ENCODE measurements at places on chromosomes 16 and 17.

GRCh38 chr16:53865494-53865863 lies 161.5 kb downstream of the FTO start:
- DNase-seq = no peak

DNA sequence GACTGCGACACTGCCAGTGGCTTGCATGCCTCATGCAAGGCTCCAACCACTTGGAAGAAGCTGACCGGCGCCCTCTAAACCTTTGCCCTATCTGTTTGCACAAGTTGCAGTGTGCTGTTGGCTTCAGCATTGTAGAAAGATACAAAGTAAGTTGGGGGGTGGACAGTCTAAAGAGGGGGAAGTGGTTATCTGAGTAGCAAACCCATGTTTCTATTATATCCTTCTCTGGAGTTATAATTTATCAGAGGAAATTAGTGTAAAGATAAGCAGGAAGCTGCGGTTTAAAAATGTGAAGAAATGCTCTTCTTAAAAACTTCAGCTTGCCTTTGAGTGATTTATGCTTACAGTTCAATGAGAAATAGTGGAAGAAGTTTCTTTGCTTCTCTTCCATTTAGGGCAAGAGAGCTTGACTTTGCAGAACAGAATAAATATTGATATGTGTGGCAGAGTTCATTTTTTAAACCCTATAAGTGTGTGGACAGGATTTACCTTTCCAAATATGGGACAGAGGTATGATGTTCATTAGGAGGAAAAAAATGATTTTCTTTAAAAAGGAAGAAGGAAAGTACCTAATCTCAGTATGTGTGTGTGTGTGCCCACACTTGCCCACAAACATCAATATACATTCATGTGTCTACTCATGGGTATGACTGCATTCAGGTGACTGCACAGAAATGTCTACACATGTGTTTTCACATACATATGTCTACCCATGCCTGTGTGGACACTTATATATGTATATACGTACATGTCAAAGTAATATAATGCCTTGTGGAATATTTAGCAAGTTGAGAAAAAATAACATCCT lies 8.1 kb downstream of the AMZ2 start:
- DNase-seq = no peak

GRCh38 chr16:12538667-12539091 lies 265.0 kb downstream of the CPPED1 start:
- no peak for DNase-seq

DNA sequence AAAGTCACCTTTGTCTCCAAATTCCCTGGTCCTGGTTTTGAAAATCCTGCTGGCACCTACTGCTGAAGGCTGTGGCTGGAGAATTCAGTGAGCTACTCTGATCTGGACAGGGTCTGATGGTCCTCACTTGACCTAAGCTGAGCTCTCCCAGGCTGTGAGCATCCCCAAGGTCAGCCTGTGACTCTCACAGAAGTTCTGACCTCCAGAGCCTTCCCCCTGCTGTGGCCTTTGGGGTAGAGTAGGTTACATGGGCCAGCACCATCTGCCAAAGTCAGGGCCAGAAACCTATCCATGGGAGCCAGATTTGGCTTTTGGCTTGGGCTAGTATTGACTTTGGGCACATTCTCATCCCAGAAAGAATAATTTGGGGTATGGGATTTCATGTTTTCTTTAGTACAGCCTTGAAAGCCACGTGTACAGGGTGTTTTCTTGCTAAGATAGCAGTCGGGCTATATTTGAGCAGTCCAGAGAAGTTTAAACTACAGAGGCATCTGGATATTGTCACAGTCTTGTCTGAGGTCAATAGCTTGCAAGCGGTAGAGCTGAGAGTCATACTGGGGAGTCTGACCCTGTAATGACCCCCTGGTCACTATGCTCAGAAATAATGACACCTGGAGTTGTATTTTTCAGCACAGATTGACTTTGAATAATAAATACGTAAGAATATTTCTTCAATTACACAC lies 6.2 kb upstream of the AGRP start:
- DNase-seq = no peak

DNA sequence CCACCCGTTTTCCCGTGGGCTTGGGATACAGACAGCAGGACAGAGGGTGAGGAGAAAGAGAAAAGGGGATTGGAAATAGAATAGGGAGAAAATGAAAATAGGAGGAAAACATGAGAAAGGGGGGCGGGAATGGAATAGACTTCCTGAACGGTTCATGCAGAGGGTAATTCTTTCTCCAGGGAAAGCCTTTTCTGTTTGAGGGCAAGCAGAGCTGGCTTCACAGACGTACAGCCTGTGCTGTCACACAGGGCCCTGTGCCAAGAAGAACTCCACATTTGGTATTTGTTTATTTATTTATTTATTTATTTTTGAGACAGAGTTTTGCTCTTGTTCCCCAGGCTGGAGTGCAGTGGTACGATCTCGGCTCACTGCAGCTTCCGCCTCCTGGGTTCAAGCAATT lies 12.0 kb downstream of the MILR1 start:
- DNase-seq = no peak

GRCh38 chr17:69712801-69713311 lies 298.4 kb downstream of the MAP2K6 start:
- no peak for DNase-seq

DNA sequence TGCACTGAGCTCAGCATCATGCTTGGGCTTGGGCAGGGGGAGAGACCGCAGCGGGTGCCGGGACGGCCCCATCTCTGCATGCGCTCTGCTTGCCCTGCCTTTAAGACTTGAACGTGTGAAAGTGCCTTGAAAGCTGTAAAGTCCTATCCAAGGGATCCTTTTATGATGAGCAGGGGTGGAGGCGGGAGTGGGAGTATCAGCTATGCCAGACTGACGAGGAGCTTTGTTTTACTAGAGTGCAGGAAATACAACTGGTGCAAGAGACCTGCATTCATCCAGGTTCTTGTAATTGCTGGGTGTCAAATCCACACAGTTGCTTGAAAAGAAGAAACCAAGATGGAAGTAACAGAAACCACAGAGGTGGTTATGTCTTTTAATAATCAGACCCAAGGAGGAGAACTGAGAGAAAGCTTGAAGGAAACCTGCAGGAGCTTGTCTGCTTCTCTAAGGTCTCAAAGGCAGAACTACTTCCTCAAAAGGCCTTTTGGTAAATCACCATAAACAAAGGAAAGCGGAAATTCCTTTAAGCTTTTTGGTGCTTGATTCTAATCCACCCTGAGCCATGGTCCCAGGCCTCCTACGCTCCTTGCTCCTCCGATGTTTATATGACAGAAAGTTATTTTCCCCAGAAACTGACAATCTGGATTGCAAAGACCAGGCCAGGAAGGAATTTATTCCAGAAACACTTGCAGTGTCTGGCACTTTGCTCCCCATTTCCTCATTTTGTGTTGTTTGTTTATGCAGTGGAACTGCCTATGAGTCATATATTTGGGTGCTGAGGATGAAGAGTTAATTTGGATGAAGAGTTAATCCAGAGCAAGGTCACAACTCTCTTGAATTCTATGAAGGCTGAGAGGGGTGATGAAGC lies 51.3 kb upstream of the FBXO47 start:
- DNase-seq = no peak

DNA sequence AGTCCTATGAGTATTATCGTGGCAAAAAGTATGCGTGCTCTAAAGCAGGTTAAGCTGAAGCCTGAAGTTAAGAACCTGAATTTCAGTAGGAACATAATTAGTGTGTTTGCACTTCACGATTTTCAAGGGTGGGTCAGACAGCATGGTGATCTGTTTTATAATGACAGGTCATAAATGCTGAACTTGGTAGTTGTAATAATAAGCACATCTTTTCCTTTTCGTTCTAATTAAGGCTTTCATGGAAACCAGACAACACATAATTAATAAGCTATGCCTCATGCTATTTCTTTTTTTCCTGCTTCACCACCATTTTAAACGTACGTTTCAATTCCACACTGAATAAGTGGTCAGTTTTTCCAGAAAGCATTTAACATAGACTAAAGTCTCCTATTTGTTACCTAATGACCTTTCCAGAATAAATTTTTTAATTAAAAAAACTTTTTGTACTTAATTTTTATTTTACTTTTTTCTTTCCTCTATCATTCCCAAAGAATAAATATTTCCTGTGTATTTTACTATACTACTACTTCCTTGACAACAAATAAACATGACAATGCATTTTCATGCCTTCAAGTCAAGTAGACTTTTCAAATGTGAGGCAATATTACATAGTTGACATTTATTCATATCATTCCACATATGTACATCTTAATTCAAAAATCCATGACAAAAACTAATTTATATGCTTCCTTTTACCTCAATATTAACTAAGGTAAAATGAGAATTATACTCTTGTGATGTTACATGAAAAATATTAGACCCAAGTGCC lies 22.4 kb downstream of the CMC2 start:
- no peak for DNase-seq

DNA sequence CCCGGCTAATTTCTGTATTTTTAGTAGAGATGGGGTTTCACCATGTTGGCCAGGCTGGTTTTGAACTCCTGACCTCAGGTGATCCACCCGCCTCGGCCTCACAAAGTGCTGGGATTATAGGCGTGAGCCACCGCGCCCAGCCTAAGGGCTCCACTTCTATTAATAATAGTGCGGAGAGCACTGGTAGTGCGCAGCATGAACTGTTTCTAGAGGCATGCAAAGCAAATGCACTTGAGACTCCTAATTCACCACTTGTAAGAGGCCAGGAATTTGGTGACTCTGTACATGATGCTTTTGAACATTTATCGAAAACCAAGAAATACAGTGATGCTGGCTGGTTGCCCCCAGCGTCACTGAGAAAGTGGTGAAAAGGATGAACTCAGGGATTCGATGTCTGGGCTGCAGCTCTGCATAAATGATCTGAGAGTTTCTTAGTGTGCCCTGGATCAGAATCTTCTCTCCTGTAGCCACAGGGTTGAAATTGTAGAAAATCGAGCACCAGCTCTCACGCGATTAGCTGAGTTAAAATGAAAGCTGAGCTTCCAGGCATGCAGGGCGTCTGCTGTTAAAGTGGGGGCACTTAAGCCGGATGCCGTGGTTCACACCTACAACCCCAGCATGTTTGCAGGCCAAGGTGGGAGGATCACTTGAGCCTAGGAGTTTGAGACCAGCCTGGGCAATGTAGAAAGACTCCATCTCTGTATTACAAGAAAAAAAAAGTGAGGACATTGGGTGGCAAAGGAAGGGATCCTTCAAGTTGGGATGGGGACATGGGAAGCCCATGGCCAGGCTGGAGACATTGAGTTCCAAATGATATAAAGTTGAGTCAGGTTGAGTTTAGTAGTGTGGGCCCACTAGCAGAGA lies 4.8 kb downstream of the RNF213 start:
- DNase-seq = no peak

GRCh38 chr16:48085729-48086128 lies 70.1 kb downstream of the ABCC12 start:
- no peak for DNase-seq

DNA sequence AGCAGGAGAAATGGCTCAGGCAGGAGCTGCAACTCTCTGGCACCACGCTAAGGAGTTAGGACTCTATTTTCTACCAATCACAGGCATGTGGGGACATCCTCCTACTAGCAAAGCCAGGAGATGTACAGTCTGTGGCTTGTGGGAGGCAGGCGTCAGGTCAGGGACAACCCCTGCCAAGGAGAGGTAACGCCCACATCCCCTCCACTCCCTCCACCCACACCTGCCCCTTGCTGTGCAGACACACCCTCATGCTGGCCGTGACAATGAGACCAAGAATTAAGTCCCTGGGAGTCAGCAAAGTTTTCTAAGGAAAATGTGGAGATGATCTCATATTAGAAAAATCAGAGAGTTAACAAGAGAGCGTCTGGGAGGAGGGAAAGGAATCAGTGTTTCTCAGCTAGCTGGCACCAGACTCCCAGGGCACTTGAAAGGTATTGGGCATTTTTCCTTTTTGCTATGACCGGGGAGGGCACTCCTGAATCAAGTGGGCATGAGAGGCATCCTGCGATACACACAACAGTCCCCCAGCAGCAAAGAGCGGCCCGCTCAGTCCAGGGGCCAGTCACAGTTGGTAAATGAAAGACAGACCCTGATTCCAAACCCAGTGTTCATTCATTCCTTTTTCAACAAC lies 87.3 kb upstream of the RPL38 start:
- DNase-seq = no peak

DNA sequence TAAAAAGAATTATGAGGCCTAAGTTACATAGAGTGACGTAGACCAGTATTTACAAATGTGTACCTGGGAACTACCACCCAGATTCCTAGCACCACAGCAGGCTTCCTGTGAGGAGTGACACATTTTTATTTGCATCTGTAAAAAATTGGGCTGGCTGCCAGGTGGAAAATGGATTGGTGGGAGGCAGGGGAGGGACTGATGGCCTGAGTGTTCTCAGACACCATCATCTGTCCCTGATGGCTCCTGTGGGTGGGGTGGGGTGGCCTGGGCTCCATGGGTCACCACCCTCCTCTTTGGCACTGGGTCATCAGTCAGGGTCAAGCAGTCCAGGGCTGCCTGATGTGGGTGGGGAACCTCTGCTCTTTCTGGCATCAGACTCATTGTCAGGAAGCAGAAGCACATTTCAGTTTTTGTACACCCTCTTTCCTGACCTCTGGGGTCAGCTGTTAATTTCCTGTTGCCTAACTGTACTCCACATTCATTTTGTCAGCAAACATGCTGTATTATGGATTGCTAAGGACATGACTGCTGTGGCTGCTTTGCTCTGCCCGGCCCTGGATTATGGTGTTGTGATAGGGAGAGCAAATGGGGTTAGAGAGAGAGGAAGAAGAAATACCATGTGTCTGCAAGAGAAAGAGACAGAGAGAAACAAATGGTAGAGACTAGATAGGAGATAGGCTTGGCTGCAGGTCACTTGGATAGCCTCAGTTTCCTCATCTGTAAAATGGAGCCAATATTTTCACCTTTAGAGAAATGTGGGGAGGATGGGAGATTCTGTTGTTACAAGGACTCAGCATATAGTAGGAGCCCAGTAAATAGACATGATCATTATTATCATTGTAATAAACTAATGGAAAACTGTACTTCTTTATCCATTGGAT lies 11.6 kb upstream of the MFAP4 start:
- no peak for DNase-seq

GRCh38 chr16:12416136-12416787 lies 387.4 kb downstream of the CPPED1 start:
- DNase-seq = no peak

DNA sequence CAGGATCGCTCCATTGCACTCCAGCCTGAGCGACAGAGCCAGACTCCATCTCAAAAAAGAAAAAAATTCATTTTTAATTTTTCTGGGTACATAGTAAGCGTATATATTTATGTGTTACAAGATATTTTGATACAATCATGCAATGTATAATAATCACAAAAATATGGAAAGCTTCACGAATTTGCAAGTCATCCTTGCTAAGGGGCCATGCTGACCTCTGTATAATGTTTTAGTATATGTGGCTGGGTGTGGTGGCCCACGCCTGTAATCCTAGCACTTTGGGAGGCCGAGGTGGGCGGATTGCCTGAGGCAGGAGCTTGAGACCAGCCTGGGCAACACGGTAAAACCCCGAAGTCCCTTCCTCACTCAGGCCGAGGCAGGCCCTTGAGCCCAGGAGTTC lies 16.9 kb downstream of the FBRS start:
- DNase-seq = no peak

DNA sequence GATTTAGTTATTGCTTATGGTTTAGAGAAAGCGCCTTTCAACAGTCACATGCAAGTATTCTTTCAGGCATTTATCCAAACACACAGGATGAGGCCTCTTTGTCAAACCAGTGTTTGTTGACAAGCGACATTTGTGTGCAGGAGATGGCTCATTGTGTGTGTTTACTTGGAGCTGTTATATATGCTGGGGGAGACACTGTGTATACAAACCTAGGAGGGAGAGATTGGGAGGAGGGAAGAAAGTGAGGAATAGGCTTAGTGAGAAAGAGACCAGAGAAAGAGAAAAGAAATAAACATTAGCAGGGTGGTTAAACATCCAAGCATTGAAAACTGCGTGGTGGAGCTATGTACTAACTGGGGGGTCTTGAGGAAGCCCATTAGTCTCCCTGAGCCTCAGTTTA lies 437.6 kb downstream of the MAF start:
- DNase-seq = no peak
